ACHN (cell line): ENCODE measurements at places on chromosomes 11 and 22.

GRCh38 chr11:66529069-66529468, 16.8 kb downstream of the ZDHHC24 start:
- no peak for DNase-seq

DNA sequence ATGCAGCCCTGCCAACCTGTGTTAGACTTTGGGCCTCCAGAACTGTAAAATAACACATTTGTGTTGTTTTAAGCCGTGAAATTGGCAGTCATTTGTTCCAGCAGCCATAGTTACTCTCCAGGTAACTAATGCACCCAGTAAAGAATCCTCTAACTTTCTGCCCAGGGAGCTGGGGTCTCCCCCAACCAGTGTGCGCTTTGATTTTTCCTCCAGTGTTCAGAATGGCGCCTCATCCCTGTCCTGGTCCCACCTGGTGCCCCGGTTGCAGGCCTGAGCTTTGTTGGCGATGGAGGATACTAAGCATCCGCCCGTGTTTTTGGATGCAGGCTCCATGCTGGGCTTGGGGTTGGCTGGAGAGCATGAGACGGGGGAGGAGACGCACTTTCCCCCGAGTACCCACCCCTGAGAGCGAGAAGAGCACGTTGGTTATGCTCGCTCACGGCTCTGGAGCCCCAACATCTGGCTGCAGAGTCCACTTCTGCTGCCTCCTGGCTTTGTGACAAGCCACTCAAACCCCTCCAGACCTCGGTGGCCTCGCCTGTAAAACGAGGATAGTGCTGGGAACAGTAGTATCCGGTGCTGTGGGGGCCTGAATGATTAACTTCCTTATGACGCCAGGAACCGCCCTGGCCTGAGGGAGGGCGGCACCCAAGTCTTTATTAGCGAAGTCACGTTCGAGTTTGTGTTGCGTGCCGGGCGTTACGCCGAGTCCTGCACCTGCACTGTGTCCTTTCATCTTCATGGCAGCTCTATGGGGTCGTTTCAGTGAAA, 25.8 kb downstream of the MRGPRD start:
- DNase-seq, result no peak

GRCh38 chr22:32684822-32685187, 116.7 kb upstream of the TIMP3 start:
- no peak for DNase-seq

- DNase-seq, result no peak
These were observed 105.5 kb downstream of the FAT3 start for GRCh38 chr11:92330114-92330513.

DNA sequence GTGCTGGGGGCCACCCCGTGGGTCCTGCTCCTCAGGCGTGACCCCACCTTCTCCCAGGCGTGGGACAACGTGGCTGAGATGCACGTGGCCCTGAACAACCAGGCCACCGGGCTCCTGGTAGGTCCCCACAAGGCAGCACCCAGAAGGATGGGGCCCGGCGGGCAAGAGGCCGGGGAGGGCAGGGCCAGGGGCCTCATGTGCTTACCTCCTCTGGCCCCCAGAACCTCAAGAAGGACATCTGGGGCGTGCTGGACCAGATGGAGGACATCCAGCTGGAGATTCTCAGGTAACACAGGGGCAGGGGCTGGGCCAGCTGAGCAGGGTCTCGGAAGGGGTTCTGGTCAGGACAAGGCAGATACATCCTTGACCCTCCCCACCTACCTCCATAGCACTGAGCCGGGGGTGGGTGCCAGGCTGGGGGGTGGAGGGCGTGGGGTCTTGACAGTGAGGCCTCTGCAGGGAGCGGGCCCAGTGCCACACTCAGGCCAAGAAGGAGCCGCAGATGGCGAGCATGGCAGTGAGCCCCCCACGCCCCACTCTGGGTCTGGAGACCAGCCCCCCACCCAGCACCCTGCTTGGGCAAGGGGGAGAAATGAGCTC, 186.3 kb downstream of the IGLL1 start:
- DNase-seq, result no peak

GRCh38 chr22:45859231-45860161, 117.5 kb downstream of the WNT7B start:
- no peak for DNase-seq

DNA sequence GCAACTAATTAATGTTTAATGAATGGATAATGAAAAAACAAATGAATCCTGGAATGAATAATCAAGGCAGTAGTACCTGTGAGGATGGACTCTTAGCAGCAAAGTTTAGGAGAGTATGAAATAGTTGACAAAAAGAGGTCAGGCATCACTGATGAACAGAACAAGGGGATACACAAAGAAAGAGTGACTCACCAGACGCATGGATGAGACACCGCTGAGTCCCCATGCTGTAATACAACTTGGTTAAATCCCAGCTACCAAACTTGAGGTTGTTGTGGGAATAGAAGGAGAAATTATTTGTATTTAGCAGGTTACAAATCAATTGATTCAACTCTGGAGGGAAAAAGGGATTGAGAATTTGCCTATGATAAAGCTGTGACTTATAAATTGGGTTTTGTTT, 976.9 kb upstream of the TENM4 start:
- DNase-seq, result no peak

- DNase-seq, result no peak
These were observed 278.2 kb upstream of the CHORDC1 start for GRCh38 chr11:90500922-90501568.

GRCh38 chr22:46364341-46365165, 29.0 kb downstream of the TRMU start:
- no peak for DNase-seq

DNA sequence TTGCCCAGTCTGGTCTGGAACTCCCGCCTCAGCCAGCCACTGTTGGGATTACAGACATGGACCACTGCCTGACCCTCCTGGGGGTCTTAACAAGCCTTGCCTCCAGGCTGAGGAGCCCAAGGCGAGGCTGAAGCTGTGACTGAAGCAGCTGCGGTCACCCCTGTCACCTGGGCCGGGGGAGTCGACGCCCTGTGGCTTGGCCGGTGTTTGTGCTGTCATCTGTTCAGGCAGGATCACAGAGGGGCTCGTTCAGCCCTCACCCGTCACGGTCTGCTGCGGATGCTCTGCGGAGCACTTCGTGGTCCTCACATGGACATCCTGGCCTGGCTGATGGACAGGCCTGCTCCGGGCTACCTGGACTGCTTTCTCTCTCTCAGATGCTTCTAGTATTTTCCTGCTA, 23.8 kb downstream of the TRMU start:
- no peak for DNase-seq

DNA sequence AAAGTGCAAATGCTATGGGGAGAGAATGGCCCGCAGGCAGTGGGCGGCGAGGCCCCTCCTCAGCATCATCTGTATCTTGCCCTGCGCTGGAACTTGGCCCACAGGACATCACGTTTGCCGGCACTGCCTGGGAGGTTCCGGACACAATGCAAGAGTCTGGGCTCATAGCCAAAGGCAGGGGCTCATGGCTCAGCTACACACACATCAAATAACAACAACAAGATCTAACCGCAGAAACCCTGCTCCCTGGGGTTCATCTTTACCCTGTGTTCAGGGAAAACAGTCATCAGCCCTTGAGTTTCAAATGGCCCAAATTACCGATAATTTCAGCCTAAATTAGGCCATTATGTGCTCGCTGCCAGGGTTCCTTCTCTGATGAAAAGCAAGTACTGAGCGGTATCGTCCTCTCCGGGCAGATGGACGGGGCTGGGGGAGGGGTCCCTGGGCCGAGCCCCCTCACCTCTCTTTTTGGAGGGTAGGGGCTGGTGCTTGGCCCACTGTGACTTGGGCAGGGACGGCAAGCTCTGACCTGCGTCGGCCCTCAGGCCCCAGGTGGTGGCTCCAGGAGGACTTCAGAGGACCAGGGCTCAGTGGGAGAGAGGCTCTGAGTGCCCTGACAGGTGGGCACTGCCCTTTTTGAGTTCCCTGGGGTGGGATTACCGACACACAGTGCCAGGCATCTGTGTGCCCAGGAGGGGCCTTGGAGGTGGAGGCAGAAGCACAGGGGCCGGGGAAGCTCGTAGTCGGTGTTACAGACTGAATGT, 25.0 kb upstream of the GAL start:
- no peak for DNase-seq

DNA sequence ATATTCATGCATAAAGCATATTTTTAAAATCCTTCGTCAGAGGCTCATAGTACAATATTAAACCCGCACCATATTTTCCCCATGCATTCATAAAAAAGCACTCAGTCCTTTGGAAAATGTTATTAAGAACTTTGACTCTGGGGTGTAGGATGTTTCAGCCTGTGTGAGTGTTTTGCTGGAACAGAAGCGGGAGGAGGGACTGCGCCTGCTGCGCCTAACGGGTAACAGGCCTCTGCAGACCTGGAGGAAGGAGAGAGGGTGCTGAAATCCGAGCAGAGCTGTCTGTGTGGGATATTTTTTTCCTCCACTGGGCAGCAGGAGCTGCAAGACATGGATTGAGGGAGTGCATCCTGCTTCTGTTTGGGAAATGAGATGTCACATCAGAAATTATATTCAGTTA, 483.0 kb downstream of the BRD1 start:
- DNase-seq, result no peak

DNA sequence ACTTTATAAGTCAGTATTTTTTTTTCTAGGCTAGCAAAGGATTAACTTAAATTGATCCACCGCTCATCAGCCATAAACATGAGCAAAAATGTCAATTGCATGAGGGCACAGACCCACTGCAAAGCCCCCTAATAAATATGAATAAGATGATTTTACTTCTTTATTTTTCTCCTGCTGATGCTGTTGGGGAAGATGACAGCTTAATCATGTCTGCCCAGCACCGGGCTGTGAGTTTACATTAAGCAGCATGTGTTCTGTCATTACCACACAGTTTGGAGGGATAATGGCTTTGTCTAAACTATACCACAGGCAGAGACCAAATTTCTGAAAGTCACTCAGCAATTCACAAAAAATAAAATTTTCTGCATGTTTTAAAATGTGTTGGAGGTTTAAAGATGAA, 346.3 kb downstream of the LRRC4C start:
- no peak for DNase-seq

GRCh38 chr11:30196400-30197206, 34.2 kb upstream of the FSHB start:
- DNase-seq, result peak; percentile 39

DNA sequence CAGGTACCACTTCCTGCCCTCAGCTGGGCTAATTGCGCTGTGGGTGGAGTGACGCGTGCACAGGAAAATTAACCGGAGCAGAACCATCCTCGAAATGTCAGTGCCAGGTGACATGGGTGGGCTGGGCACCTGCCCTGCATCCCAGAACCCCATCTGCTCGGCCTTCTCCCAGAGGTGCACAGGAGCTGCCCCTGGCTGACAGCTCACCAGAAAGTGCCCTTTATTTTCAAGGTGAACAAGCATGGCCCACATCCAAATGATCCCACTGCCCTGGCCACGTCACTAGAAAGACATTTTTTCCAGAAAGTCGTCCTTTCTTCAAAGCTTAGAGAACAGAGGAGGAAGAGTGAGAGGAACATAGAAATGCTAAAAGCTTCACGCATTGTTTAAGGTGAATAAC, 4.1 kb upstream of the ELFN2 start:
- DNase-seq, result peak; percentile 71

DNA sequence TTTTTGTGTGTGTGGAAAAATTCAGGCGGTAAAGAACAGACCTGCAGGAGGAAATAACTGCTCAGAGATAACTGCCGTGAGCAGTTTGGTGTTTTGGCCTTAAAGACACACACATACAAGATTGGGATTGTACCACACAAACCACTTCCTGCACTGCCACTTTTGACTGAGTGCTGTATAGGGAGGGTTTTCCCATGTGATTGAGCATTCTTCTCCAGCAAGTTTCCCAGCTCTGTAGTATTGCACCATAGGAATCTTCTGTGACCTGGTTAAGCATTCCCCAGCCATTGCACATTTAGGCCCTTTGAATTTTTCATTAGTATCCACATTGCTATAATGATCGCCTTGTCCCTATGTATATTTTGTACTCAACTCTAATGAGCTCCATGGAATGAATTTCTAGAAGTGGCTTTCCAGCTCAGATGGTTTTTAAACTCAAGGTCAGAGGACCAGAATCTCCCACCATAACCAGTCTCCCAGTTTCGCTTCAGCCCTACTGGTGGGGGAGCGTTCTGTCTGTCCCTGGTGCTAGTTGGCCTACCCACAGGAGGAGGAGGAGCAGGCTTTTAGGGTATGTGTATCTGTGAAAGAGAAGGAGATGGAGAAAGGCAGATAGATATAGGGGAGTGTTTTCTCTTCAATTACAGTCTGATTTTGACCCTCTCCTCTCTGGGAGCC, 9.3 kb downstream of the CD82 start:
- peak; percentile 45 for DNase-seq

GRCh38 chr11:74256378-74257133, 54.9 kb downstream of the P4HA3 start:
- no peak for DNase-seq

GRCh38 chr11:68803766-68804165, 38.0 kb downstream of the CPT1A start:
- DNase-seq, result no peak

GRCh38 chr11:8103909-8104308, 22.9 kb downstream of the TUB start:
- no peak for DNase-seq

DNA sequence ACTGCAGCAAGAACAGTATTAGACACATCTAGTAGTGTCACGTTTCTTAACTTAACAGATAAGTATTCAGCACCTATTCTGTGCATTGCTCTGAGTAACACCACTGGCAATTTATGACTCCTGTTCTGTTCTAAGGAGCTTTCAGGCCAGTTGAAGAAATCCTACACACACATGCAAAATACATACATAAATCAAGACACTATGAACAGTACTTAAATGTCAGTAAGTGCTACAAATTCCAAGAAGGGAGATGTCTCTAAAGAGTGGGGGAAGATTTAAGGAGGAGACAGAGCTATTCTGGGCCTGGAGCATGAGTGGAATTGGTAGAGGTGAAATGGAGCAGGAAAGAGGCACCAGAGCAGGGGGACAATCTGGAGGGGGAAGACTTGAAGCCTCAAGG, 46.2 kb upstream of the CLMP start:
- no peak for DNase-seq

GRCh38 chr11:199782-200181, 6.9 kb downstream of the SCGB1C1 start:
- no peak for DNase-seq

DNA sequence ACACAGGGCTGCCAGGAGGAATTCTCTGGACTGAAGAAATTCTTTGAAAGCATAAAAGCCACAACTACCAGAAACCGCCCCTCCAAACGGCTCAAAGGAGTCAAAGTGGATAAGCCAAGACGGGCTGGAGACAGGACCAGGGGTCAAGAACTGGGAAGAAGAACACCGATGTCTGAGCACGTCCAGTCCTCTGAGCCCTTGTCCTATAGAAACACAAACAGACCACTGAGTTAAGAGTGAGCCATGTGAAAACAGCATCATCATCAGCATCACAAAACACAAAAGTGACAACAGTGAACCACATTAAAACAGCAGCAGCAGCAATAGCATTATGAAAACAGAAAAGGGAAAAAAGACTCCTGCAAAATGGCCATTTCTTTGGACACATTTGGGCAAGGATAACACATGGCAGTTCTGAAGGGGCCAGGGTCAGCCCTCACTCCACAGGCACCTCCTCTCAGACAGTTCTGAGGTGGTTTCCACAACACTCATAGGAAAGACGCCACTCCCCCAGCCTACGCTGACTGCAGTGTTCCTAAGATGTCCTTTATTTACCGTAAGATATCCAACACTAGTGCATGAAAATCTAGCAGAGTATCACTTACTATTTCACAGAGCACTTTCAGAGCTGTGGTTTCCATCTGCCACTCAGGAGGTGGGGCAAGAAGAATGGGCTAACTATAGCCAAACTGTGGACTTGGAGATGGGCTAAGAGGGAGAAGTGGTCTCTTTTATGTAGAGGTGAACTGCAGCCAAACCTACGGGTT, 28.6 kb upstream of the YPEL1 start:
- DNase-seq, result no peak
